ENCODE measurements at places on chromosomes 6 and 20.

- no peak for DNase-seq
These were observed 320.2 kb downstream of the BTBD9 start for GRCh38 chr6:38319256-38320212.

- no peak for DNase-seq
These were observed 253.0 kb downstream of the RFPL4B start for GRCh38 chr6:112600168-112600567.

DNA sequence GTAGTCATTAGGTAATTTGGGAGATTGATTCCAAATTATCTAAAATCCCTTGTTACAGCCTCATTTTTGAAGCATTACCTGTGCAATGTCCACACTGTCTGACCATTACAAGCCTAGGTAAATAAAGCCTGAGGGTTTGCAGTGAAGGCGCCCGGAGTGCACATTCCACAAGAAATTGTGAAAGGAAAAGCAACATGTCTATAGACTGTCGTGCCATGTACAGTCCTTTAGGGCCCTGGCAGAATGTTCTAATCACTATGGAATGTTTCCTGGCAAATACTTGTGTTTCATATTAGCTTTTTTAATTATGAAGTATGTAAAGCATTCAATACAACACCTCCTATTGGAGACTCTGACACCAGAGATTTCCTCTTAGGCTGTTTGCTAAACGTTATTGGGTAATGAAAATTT lies 28.9 kb downstream of the PREP start:
- no peak for DNase-seq

- DNase-seq: peak; percentile 74
These were observed 11.8 kb downstream of the TMEM14B start for GRCh38 chr6:10759312-10759839.

DNA sequence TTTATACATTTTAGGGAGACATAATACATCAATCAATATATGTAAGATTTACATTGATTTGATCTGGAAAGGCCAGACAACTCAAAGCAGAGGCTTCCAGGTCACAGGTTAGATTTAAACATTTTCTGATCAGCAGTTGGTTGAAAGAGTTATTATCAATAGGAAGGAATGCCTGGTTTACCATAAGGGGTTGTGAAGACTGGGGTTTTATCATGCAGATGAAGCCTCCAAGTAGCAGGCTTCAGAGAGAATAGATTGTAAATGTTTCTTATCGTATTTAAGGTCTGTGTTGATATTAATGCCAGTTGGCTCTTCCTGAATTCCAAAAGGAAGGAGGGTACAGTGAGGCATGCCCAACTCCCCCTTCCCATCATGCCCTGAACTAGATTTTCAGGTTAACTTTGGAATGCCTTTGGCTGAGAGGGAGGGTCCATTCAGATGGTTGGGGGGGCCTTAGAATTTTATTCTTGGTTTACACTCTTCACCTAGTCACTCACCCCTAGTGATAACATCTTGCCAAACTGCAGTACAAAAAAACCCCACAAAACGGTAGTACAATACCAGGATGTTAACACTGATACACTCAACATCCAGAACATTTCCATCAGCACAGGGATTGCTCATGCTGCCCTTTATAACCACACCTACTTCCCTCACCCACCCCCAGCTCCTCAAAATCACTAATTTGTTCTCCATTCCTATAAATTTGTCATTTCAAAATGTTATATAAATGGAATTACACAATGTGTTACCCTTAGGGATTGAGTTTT lies 259.6 kb upstream of the PLN start:
- no peak for DNase-seq

DNA sequence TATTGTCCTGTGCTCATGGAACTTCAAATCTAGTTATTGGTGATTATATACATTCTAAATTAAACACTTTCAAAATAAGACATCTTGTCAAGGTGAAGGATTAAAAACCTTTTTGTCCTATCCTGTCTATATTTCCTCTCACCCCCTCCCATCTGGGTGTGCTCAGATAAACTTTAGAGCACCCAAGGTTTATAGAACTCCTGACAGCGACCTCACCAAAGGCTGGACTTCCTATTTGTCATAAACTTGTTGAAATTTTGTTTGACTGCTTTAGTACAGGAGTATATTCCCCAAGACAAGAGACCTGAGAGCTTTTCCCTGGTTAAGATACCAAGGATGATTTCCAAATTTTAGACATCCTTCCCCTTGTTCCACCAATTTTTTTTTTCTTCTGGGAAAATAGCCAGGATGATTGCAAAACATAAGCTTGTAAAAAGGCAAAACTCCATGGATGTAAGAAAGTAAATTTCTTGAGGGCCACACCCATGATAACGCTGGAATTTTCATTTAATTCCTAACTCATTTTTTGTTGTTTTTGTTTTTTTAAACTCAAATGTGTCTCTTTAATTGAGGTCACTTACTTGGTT lies 33.0 kb downstream of the CARMIL1 start:
- no peak for DNase-seq

GRCh38 chr6:3882866-3883265 lies 33.7 kb downstream of the FAM50B start:
- DNase-seq: no peak

DNA sequence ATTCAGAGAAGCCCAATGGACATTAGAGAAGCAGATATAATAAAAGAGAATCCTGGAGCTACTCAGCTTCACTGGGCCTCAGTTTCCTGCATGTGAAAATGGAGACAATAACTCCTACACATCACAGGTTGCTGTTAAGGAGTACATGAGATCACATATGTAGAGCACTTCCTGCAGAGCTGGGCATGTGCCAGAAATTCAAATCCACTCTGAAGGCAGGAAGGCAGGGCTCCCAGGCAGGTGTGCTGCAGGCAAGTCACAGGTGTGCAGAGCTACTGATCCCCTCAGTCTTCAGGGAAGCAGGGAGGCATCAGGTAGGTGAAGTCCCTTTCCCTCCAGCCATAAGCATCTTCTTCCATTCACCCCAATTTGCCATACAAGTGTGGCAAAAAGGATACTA lies 48.0 kb downstream of the DST start:
- no peak for DNase-seq

DNA sequence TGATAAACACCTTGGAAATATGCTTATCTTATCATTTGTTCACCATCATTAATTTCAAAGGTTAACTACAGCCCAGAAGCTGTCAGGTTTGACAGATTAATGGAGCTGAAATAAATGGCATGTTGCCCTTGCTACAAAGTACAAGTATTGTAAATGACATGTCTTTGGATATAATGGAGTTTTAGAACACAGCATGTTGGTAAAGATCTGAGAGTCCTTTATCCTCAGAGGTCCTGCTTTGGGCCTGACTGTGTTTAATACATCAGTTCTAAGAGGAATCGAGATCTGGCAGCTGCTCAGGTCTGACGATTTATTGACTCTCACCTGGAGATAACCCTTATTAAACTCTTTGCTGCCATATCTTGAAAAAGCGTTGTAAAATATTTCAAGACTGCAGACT lies 222.7 kb upstream of the OPRM1 start:
- no peak for DNase-seq

DNA sequence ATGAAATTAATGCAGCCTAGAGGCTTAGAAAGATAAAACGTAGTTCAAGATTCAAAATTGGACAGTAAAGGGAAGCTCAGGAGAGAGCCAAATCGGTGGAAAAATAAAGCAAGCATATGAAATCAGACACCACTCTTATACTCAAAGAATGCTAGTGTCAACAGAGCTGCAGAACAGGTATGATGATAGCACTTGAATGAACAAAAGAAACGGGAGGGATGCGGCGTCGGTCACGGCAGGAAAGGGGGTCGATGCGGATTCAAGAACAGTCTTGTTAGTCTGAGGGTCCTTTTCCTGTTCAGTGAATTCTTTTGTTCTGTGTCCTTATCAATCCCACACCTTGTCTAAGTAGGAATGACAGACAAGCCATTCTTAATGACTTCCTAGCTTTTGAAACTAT lies 114.4 kb downstream of the FOXC1 start:
- no peak for DNase-seq

GRCh38 chr6:132813173-132813856 lies 1.1 kb upstream of the RPS12 start:
- DNase-seq: no peak

DNA sequence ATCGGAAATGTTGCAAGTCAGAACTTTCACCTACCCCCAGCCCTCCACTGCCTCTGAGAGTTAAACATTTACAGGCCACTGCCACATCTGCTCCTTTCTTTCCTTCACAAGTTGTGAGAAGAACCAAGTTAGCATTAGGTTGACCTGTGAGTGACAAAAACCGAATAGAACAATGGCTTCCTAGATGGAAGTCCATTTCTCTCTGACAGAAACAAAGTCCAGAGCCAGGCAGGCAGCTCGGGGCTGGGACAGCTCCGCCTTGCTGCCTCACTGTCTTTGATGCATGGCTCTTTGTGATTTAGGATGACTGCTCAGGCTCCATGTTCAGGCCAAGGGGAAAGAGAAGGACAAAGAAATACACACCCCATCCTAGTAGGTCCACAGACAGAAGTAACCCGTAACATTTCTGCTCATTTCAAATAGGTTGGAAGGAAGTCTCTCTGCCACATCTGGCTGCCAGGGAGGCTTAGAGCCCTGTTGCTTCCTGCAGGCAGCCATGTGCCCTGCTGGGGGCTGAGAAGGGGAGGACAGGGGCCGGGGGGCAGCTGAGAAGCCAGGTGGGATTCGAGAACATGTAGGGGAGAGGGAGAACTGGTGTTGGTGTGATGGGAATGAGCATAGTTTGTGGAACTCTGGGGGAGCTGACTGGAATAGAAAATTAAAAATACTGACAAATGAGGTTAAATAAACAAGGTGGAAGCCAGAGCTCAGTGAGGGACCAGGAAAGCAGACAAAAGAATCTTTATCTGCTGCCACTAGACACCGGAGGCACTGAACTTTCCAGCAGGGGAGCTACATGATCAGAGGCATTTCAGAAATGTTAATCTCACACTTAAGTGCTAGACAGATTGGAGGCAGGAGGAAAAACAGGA lies 19.5 kb upstream of the IER3 start:
- no peak for DNase-seq

DNA sequence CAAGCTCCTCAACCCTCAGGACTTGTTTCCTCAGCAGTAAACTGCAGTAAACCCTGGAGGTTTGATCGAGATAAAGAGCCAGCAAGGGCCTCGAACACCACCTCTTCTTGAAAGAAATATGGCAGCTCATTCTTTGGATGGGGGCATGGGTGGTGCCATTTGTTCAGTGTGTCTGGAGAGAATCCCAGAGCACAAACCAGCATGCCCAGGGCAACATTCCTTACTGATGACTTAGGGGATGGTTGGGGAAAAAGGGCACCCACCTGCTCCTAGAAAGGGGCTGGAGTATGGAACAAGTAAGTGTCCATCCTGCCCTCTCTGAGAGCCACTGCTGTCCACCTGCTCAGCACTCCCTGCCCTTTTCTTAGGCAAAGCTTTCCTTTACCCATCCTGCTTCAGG lies 31.3 kb upstream of the ZFAND3 start:
- DNase-seq: no peak

All from DMS 273 treated with DMSO at 0.1 percent for 48 hours (cell line).